ENCODE measurements at places on chromosomes 11 and 22. TPM values are rescaled to one million over a fixed set of nuclear protein-coding genes. Genes with fewer than 3 reads are reported as not detected.

The LIPT2 gene
- 9.4 TPM for total RNA-seq

The HTR3A gene
- not detected for total RNA-seq

The TIMP3 gene
- total RNA-seq = 6.3 TPM

The ACRV1 gene
- total RNA-seq = 0.37 TPM

The PLAAT2 gene
- not detected for total RNA-seq

The SYT12 gene
- 1.1 TPM for total RNA-seq

The ALDH3B1 gene
- not detected for total RNA-seq

The CYP2D6 gene
- total RNA-seq = 3.2 TPM

The HMOX1 gene
- total RNA-seq = 11.4 TPM

The MN1 gene
- 15.7 TPM for total RNA-seq

The CRYBA4 gene
- not detected for total RNA-seq

The MSANTD2 gene
- 23.2 TPM for total RNA-seq
